Fibroblast of the aortic adventitia (primary cell): ENCODE measurements at places on chromosomes 12 and 14. TPM values are rescaled to one million over a fixed set of nuclear protein-coding genes. Genes with fewer than 3 reads are reported as not detected.

PAX9 gene
- total RNA-seq = 0.18 TPM in 1 of 2 replicates, not detected in the other

RD3L gene
- total RNA-seq = not detected in 2 replicates

LRRC43 gene
- 0.74 and 3.5 TPM in 2 replicates for total RNA-seq

HOXC6 gene
- 0.09 and 0.90 TPM in 2 replicates for total RNA-seq

LRP1-AS gene
- total RNA-seq = not detected in 2 replicates

FGF6 gene
- total RNA-seq = not detected in 2 replicates

AMIGO2 gene
- total RNA-seq = 2.7 and 3.7 TPM in 2 replicates

TAS2R31 gene
- total RNA-seq = 6.2 and 13.6 TPM in 2 replicates

STK38L gene
- 25.9 and 33.6 TPM in 2 replicates for total RNA-seq

KLRD1 gene
- 0.16 and 0.45 TPM in 2 replicates for total RNA-seq

VCPKMT gene
- total RNA-seq = 6.1 and 9.6 TPM in 2 replicates

GPD1 gene
- total RNA-seq = 0.36 TPM in 1 of 2 replicates, not detected in the other

GALNT9 gene
- 0.49 TPM in 1 of 2 replicates, not detected in the other for total RNA-seq

TAMALIN gene
- total RNA-seq = 7.3 TPM in 2 replicates

TEX22 gene
- 0.27 and 1.5 TPM in 2 replicates for total RNA-seq

ERP29 gene
- 56.0 and 77.7 TPM in 2 replicates for total RNA-seq

FOXG1 gene
- total RNA-seq = 0.63 TPM in 1 of 2 replicates, not detected in the other

TROAP gene
- 4.0 and 11.3 TPM in 2 replicates for total RNA-seq

MMP14 gene
- 258 and 311 TPM in 2 replicates for total RNA-seq

DAO gene
- not detected in 2 replicates for total RNA-seq

C12orf75 gene
- total RNA-seq = 31.7 and 130 TPM in 2 replicates

MANSC4 gene
- total RNA-seq = not detected in 2 replicates

SLCO1B1 gene
- total RNA-seq = not detected in 2 replicates

SLC10A1 gene
- not detected in 2 replicates for total RNA-seq

MAP3K12 gene
- 32.1 and 118 TPM in 2 replicates for total RNA-seq

PLA2G1B gene
- not detected in 2 replicates for total RNA-seq

KRT83 gene
- not detected in 2 replicates for total RNA-seq

NANOG gene
- total RNA-seq = under 0.01 and 0.16 TPM in 2 replicates

BMP4 gene
- total RNA-seq = 14.4 and 23.8 TPM in 2 replicates

ZDHHC22 gene
- not detected in 2 replicates for total RNA-seq

SOAT2 gene
- total RNA-seq = 0.09 TPM in 1 of 2 replicates, not detected in the other

CIROP gene
- total RNA-seq = 1.8 TPM in 1 of 2 replicates, not detected in the other

KRT71 gene
- not detected in 2 replicates for total RNA-seq

MGST1 gene
- total RNA-seq = 203 and 229 TPM in 2 replicates

DNAL1 gene
- 12.7 and 27.8 TPM in 2 replicates for total RNA-seq

KRT75 gene
- total RNA-seq = not detected in 2 replicates

FOXN4 gene
- total RNA-seq = not detected in 2 replicates

RNASE12 gene
- total RNA-seq = not detected in 2 replicates
